GM23248 (cell line): ENCODE measurements at places on chromosomes 7 and 10. TPM values are rescaled to one million over a fixed set of nuclear protein-coding genes. Genes with fewer than 3 reads are reported as not detected.

GRCh38 chr10:3895045-3895631 is 110.1 kb upstream of the KLF6 start:
- peak; percentile 71 for DNase-seq

DNA sequence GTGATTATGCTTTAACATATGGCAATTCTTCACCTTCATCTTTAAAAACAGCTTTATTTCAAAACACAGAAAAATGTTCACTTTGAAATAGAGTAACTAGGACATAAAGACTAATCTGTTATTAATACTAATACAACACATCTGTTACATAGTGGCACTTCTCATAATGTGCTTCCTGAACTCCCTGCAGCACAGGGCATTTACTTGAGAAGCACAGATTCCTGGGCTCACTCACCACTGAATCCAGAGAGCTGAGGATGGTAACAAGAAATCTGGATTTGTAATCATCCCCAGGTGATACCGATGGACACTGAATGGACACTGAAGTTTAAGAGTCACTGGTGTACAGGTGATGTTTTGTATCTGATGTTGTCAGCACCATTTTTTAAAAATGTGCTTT is 96.1 kb downstream of the COL28A1 start:
- DNase-seq: peak; percentile 26

DNA sequence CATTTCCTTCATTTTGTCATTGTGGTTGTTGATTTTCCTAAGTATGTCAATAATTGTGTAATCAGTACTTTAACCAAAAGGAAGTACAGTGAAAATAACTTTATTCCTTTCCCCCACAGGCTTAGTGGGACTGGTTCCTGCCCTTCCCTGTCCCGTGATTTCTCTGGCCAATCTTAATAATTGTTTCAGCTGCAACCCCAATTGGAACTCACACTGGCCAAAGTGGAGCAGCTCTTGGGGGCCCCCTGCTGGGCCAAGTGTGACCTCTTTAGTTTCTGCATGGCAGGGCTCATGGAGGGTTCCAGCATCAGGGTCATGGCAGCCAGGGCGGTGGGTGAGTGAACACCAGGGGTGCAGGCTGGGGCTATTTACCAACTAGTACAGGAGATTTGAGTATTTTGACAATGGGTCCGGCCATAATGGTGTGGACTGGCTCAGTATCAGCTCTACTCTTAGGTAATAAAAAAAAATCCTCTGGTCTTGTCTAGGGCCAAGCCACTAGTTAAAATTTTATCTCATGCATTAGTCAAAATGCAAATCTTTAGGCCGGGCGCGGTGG is 31.7 kb downstream of the CYCS start:
- peak; percentile 85 for DNase-seq

DNA sequence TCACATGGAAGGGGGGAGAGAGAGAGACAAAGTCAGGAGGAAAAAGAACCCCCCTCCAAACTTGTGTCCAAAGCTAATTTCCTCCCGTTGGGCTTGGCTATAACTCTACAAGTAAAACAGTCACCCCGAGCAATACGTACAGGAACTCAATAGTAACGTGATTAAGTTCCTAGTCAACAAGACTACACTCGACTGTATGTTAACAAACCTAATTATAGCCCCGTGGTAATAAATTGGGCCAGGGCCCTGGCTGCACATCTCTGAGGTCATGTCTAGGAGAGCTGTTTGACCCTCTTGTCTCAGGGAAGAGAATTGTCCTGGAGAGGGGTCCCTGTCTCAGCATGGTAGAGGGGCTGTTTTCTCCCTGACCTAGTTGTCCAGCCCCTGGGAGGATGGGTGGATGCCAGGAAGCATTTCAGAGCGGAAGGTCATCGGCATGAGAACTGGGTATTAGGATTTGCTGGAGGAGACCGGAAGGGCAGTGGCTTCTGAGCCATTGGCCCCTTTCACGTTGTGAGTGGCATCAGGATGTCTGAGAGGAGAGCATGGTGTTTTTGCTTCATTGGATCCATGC is 60.2 kb upstream of the COMTD1 start:
- peak; percentile 40 for DNase-seq

DNA sequence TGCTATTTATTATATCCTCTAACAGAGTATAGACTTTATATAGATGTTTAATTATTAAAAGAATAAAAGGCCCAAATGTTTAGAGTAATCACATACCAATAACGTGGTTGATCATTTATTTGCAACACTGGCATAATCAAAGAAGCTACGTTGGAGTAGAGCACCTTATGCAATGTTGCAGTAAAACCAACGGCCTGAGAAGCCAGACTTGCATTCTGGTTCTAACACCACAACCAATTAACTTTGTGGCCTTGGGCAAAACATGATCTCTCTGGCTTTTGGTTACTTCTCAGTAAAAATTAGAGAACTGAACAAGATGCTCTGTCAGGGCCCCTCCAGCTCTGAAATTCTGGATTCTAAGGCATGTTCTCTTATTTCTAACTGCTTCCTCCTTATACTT is 476.2 kb downstream of the GRM8 start:
- DNase-seq: no peak

DNA sequence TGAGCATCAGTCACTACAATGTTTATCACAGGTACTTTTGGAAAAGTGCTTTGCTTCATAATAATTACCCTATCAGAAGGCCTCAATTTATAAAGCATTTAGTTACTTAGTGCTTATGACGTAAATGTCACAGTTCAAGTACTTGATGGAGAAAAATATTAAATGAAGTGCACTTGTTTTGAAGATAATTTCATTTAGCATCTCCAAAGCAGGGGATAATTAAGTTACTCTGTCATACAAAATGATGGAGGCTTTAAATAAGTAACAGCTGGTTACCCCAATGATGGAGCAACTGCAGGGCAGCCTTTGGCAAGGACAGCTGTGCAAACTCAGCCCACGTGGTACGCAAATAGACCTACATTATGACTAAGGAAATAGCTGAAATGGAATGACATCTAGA is 768.8 kb downstream of the GRM8 start:
- no peak for DNase-seq

The SORCS3 gene
- not detected in 2 replicates for total RNA-seq

The CHRM2 gene
- total RNA-seq: 3.7 and 5.2 TPM in 2 replicates

DNA sequence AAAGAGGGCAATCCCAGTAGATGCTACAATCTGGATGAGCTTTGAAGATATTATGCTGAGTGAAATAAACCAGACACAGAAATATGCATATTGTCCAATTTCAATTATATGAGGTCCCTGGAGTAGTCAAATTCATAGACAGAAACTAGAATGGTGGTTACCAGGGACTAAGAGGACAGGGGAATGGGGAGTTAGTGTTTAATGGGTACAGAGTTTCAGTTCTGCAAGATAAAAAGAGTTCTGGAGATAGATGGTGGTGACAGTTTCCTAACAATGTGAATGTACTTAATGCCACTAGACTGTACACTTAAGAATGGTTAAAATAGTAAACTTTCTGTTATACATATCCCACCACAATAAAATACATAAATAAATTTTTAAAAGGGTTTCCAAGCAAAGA is 236.6 kb downstream of the ELMO1 start:
- DNase-seq: no peak

DNA sequence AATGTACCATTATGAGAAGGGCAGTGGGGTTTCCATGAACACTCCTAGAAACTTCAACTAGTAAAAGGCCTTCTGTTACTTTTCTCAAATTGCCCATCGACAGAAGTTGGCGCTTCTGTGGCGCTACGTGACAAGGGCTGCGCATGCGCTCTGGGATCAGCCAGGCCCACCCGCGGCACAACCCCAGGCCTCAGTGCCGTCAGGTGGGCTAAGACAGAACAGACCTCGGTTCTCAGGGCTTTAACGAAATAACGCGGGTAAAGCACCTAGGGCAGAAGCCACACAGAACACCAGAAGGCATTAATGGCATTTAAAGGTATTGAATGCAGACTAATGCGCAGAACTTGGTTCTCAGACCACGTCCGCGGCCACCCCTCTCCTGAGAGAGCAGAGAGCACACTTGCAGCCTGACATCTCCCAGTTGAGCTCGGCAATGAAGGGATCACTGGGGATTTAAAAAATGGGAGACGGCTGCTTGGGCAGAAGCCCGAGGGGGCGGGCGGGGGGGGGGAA is 67.6 kb upstream of the CTNNA3 start:
- peak; percentile 60 for DNase-seq

- DNase-seq: no peak
These were observed 722.7 kb downstream of the XPNPEP1 start for GRCh38 chr10:109200646-109201045.

The WDFY4 gene
- not detected in 2 replicates for total RNA-seq

The APBB1IP gene
- 7.3 and 9.4 TPM in 2 replicates for total RNA-seq

The CPA2 gene
- total RNA-seq: not detected in 2 replicates

GRCh38 chr7:121371883-121372282 is 24.2 kb downstream of the FAM3C start:
- DNase-seq: no peak

The TRIM50 gene
- not detected in 2 replicates for total RNA-seq

The ITPRID1 gene
- total RNA-seq: not detected in 2 replicates

DNA sequence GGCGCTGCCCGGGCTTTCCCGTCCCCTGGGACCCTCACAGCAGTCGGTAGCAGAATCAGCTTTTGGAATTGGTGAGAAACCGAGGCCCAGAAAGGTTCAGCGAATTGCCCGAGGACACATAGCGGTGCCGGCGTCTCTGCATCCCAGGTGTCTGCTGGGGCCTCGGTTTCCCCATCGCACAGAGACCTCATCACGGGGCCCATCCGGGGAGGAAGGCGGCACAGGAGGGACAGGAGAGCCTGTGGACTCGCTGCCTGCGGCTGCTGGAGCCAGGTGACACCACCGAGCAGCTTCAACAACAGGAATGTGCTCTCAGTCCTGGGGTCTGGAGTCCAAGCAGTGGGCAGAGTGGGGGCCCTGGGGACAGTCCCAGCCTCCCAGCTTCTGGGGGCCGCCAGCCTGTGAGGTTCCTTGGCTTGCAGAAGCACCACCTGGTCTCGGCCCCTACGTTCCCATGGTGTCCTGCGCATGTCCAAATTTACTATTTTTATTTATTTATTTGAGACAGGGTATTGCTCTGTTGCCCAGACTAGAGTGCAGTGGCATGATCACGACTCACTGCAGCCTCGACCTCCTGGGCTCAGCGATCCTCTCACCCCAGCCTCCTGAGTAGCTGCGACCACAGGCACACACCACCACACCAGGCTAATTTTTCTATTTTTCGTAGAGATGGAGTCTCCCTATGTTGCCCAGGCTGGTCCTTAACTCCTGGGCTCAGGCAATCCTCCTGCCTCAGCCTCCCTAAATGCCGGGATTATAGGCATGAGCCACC is 539 bp upstream of the COX19 start:
- DNase-seq: no peak

DNA sequence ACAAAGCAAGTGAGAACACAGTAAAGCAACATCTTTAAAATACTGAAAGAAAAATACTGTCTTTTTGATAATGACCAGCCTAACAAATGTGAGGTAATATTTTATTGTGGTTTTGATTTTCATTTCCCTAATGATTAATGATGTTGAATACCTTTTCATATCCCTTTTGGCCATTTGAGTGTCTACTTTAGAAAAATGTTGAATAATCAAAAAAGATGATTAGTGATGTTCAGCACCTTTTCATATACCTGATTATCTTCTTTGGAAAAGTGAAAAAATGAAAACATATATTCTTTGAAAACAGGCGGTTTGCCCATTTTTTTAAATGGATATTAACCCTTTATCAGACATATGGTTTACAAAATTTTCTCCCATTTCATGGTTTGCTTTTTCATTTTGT is 32.2 kb upstream of the EPHB6 start:
- no peak for DNase-seq

DNA sequence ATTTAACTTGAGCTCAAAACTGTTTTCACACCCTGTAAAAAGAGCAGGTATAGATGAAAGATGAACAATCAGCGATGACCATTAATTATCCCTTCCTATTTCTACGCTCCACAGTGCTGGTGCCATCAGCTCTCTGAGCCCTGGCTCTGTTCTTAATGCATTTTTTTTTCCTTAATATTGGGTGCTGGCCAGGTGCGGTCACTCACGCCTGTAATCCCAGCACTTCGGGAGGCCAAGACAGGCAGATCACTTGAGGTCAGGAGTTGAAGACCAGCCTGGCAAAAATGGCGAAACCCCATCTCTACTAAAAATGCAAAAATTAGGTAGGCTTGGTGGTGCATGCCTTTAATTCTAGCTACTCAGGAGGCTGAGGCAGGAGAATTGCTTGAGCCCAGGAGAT is 4.2 kb downstream of the STEAP4 start:
- no peak for DNase-seq

DNA sequence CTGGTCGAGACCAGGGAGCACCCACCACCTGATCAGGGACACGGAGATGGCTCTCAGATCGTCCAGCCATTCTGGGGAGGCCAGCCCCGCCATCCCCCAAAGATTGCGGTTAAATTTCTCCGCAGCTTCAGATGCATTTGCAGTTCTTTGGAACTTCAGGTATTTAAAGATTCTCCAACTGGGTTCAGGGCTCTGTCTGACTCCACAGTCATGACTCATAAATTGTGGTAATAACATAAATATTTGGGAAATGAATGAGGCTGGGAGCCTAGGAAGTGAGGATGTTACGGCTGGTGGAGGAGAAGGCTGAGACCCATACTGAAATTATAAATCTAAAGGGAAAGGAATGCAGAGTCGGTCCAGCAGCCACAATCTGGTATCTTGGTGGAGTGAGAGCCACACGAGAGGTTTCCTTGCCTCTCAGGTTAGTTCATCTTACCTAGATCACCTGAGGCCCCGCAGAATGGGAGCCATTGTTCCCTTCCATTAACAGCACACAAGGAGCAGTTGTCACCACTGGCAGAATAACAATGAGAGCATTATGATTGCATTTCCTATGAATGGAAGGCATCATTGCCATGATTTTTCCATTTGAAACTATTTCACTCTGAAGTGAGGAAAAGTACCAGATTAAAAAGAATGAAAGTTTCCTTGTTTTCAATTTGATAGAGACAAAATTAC is 26.7 kb upstream of the DNAJB6 start:
- DNase-seq: peak; percentile 96

DNA sequence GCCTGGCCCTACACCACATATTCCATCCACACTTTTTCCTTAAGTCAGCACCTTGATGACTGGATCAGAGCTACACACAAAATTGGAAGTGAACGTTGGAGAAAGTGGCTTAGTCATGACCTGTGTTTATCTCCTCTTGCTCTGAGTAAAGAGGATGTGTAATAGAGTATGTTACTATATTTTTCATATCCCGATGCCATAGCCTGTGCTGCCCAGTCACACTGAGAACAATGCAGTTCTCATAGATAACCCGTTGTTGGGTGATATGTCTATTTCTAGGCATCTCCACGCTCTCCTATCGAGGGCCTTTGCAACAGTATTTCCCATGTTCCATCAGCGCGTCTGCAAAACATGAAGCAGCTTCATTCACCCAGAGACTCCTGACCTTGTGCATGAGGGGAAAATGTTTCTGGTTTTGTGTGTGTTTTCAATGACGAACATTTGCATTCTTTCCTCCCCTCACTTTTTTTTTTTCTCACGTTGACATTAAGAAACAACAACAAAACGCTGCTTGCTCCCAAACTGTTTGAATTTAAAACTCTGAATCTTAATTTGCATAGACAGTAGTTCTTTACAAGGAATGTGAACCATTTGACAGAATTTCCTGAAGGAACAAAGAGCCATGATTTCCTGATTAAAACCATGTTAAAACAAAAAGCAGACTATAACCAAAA is 43.4 kb downstream of the GRK5 start:
- peak; percentile 93 for DNase-seq

GRCh38 chr7:93890041-93890463 is 501 bp downstream of the TFPI2 start:
- DNase-seq: peak; percentile 85
